ENCODE measurements at places on chromosomes 2 and 18.

GRCh38 chr2:41283079-41283775 lies 764.6 kb upstream of the PKDCC start:
- no peak for DNase-seq

- no peak for DNase-seq
Observed at GRCh38 chr18:46331316-46331715, 227.1 kb downstream of the HAUS1 start.

DNA sequence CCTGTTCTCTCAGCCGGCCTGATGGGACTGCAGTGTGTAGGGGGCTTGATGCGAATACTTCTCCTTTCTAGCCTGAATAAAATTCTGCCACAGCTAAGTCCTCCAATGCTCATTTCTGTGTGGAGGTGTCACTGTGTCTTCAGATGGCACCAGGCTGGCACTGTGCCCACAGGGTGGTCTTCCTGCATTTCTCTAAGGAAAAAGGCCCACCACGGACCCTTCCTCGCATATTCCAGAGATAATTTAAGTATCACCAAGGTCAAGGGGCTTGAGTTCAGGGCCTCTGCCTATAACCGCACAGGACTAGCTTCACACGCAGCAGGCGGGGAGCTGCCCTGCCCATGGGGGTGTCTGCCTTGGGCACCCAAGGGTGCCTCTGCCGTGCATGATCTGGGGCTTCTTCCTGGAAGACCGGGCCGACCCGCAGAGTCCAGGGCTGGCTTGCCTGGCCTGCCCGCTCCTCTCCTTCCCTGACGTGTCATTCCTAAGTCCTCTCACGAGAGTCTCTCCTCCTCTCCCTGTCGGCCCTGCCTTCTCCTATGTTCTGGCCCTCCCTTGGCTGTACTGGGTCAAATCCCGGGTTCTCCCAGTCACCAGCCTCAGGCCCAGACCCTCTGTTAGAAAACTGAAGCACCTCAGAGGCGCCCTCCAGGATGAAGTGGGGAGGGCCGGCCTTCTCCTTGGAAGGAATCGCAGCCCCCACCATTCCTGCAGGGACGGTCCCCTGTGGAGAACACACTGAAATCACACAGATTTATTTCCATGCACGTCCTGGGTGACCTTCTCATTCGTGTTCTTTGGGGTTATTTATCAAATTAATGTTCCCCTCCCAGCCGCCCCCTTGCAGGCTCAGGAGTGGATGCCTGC lies 48.9 kb upstream of the PXDN start:
- no peak for DNase-seq

DNA sequence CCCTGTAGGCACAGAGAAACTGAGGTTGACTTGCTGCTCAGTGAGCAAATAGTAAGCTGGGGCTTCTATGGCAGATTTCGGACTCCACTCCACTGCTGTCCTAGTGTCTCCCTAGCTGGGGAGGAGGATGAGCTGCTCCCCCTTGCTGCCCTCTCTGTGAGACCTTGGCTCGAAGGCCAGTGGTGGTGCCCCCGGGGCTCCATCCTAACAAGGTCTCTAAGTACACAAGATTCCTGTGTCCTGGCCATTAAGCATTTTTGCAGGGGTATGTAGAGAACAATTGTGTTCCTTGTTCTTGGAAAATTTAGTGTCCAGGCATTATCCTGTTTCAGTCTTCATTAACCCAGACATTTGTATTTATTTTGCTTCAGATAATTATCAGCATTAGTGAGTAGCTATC lies 21.3 kb upstream of the BCL2L11 start:
- DNase-seq, result no peak

All from NCI-H1417 treated with DMSO at 0.1 percent for 48 hours (cell line).